Stimulated activated CD4-positive, alpha-beta T cell treated with anti-CD3 and anti-CD28 coated beads, Interleukin-15, amount 100 ng/mL, for 1 hour (primary cell): ENCODE measurements at places on chromosomes 12 and 14.
A peak's percentile ranks its signal among the peaks of the same experiment; 100 is the strongest.

DNA sequence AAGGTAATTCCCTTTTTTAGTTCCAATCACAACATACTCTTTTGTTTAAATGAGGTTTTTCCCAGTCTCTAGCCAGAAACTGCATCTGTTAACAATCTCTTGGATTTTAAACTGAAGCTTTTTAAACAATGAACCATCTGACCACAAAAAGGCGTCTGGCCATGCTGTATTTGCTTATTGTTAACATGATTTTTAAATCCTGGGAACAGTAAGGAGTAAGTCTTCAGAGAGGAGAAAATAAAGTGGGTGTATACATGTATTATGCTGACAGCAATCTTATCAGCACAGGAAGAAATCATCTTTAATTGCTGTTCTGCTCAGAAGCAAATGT lies 106.2 kb downstream of the DAAM1 start:
- DNase-seq = no peak

GRCh38 chr14:22926316-22926715 lies 2.9 kb downstream of the PRMT5 start:
- no peak for DNase-seq

DNA sequence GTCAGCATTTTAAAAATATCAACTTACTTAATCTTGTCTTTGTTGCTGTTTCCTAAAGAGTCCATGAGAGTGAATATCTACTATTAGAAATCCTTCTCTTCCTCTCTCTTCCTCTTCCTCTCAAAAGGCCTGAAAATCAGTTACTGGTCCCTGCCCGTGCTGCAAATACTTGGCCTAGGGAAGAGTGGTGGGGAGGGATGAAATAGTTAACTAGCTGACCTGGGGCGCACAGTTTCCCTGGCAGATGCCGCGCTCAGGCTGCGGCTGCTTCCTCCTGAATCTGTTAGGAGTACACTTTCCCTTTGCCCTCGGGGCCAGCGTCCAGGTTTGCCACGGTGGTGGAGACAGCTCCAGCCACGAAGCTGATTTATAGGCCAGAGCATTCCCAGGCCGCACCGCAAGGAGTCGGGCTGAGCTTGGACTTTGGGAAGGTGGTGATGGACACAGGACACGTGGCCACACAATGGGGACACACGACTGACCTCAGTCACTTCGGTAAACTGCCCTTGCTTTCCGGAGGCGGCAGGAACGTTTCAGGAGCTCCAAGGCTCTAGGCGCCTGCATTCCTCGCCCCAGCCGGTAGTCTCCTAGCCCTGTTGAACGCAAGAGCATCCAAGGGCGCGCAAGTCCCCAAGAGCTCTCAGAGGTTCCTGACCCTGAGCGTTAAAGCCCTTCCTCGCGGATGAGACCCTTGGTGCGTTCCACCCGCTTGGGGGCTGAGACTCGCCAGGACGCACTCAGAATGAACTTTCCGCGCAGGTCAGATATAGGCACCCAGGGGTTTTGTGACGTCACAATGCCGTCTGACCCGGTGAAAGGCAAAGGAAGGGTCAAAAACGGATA lies 7.1 kb upstream of the ASCL1 start:
- no peak for DNase-seq

- no peak for DNase-seq
Observed at GRCh38 chr12:21813125-21813524, 38.6 kb upstream of the KCNJ8 start.

DNA sequence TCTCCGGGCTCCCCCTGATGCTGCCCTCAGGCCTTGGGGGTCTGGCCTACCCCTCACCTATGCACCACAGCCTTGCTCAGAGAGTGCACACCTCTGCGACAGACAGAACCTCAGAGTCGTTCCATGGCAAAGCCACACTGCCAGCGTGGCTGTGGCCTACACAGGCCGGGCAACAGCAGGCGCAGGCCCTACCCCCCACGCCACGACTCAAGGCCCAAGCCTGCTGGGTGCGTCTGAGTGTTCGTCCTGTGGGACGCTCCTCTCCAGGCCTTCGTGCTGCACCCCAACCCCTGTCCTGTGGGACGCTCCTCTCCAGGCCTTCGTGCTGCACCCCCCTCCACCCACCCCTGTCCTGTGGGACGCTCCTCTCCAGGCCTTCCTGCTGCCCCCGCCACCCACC lies 54.2 kb downstream of the LRCOL1 start:
- DNase-seq = no peak

GRCh38 chr12:50790081-50790480 lies 26.2 kb downstream of the ATF1 start:
- no peak for DNase-seq

DNA sequence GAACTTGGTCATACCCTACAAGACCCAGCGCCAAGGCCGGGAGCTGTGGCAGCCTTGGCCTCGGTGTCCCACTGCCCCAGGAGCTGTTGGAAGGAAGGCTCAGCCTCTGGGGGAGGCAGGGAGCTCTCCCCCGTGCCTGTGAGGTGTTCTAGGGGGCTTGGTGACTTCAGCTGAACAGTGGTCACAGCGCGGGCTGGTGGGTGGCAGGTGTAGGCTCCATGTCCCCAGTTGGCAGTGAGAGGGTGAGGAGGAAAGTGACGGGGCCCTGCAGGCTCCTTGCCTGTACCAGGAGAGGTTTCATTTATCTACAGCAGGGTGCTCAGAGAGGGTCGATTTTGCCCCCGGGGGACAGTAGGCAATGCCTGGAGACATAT lies 47.5 kb downstream of the DLK1 start:
- no peak for DNase-seq

DNA sequence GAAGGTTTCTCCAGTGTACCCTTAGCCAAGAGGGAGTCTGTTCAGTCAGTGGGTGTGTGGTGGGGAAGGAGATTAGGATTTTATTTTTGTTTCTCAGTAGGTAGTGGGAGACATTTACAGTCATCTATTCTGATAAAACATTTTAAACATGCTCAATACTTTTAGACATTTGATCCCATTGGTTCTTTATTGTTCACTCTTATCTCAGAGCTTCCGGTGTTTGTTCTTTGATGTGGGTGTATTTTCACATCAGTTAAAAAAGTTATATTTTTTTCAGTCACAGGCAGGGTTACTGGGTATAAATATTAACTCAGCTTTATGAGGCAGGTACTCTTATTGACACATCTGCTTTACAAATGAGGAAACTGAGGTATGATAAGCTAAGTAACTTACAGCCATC lies 43.3 kb upstream of the LRRK2 start:
- DNase-seq = no peak

- no peak for DNase-seq
Observed at GRCh38 chr12:68410018-68410660, 78.0 kb upstream of the MDM1 start.

DNA sequence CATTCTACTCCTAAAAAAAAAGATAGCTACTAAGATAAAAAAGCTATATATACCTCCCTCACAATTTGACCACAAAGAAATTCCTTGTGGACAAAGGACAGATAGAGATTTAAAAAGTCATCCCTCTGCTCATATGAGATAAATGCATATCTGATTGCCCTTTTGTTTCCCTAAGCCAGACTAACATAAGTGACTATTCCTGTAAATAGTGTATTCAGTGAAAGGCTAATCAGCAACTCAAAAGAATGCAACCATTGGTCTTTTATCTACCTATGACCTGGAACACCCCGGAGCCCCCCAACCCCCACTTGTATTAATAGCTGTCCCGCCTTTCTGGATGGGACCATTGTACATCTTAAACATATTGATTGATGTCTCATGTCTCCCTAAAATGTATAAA lies 6.3 kb upstream of the TMPO start:
- DNase-seq = no peak

- DNase-seq = no peak
Observed at GRCh38 chr12:115349711-115350110, 665.7 kb upstream of the TBX3 start.

DNA sequence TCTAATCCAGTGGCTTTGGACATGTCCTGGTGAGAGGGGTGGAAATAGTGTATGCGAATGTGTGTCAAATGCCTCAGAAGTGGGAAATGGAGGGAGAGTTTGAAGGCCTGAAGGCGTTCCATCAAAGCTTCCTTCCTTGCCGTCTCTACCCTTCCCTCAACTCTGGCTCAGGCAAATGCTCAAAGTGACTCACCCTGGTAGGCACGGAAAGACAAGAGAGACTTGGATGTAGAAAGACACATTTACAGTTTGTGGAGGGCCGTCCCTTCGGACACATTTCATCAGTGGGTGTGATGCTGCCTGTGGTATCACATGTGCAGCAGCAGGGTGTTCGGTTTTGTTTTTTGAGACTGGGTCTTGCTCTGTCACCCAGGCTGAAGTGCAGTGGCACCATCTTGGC lies 36.7 kb downstream of the CHST11 start:
- DNase-seq = no peak

GRCh38 chr14:51028851-51029754 lies 65.8 kb downstream of the TRIM9 start:
- DNase-seq = no peak

GRCh38 chr12:68324531-68324930 lies 7.6 kb downstream of the MDM1 start:
- no peak for DNase-seq

DNA sequence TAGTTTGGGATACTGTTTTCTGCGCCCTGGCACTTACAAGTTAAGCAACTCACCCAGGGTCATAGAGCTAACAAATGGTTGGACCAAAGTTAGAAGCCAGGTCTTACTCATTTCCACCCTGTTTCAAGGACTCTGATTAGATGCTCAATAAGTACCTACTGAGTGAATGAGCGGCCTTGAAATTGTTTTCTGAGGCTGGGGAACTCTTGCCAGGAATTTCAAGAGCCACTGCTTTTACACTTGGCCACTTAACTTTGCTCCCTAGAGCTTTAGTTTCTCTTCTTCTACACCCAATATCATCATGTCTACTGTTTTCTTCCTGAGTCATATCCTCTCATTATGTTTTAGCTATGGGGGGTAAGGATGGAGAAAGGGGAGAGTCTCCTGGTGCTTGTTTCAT lies 431.6 kb downstream of the ZFP36L1 start:
- no peak for DNase-seq

- no peak for DNase-seq
Observed at GRCh38 chr12:79508622-79509021, 182.1 kb downstream of the PAWR start.

DNA sequence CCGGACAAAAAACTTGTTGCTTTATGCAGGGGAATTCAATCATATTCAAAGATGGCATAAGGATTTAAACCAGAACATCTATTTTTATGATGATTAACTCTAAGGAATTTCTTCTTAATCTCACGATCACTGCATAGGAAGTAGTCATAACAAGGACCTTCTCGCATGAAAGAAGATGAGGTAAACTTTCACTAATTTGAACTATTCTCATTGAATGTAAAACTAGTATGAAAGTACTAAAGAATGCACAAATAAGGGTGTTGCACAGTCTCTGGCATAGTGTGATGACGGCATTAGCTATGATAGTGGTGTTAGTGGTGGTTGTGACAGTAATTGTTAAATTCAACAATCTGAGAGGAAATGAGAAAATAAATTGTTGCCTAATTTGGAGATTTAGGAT lies 280.0 kb downstream of the SLC6A15 start:
- DNase-seq = no peak

GRCh38 chr14:50759800-50760543 lies 71.0 kb downstream of the NIN start:
- DNase-seq = no peak

- DNase-seq = no peak
Observed at GRCh38 chr12:3991798-3992580, 118.8 kb upstream of the PARP11 start.

DNA sequence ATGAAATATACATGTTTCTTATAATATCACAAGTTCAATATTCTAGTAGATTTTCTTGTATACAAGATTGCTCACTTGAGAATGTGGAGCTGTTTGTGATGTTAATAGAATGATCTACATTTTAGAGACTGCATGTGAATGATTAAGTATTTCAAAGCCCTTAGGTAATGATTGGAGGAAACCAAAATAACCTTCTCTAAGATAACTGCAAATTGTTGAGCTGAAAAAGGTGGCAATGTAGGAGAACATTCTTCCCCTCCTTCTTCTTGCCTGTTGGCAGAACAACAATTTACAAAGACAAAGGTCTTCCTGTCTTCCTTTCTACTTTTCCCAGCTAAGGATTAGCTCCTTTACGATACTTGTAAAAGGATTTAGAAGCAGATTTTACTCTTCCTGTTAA lies 2.0 kb upstream of the CLEC6A start:
- no peak for DNase-seq

DNA sequence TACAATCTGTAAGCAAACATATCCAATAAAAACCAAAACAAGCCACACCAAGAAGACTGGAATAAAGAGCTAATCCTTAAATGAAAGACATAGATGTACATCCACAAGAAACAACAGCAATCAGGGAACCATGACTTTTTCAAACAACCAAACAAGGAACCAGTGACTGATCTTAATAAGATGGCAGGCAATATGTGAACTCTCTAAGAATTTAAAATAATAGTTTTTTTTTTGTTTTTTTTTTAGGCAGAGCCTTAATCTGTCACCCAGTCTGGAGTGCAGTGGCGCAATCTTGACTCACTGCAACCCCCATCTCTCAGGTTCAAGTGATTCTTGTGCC lies 52.9 kb upstream of the CAPRIN2 start:
- DNase-seq = no peak

DNA sequence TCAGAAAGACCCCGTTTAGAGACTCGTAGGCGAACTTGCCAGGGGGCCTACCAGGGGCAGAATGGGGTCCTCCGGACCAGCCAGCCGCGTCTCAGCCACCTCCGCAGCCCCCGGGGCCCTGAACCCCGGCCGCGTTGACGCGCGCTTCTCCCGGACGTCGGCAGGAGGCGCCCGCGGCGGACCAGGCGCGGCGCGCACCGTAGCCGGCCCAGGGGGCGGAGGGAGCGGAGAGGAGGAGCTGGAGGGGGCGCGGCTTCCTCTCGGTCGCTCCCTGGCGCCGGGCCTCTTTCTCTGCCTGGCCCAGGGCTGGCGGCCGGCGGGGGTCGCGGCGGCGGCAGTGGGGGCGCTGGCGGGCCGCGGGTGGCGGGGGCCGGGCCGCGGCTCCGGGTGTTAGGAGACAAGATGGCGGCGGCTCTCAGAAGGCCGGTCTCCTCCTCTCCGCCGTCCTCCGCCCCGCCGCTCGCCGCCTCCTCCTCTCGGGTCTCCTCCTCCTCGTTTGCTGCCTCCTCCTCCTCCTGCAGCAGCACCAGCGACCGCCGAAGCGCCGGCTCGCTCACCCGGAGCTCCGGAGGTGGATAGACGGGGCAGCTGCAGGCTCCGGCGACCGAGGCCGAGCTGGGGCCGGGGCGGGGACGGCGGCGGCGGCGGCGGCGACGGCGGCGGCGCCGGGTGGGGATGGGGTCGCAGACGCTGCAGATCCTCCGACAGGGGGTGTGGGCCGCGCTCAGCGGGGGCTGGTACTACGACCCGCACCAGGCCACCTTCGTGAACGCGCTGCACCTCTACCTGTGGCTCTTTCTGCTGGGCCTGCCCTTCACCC lies at the start of gene PCNX1:
Gene PCNX1, plus strand, starts transcription at position 284 of the 820 bp plus-strand sequence. Its CDS starts 392 bp downstream, at position 676.
- DNase-seq = peak; percentile 82

GRCh38 chr14:68974759-68975347 lies 4.2 kb downstream of the ACTN1 start:
- DNase-seq = no peak

GRCh38 chr14:105006831-105007592 lies 13.9 kb downstream of the CDCA4 start:
- DNase-seq = no peak
